Stimulated activated naive B cell treated with anti-CD40 and anti-IgM and Interleukin-4, amounts not matched to agents 10 μg/mL and 1 μg/mL and 100 μg/mL, for 72 hours (primary cell): ENCODE measurements at places on chromosomes 2 and 18.
A peak's percentile ranks its signal among the peaks of the same experiment; 100 is the strongest.

DNA sequence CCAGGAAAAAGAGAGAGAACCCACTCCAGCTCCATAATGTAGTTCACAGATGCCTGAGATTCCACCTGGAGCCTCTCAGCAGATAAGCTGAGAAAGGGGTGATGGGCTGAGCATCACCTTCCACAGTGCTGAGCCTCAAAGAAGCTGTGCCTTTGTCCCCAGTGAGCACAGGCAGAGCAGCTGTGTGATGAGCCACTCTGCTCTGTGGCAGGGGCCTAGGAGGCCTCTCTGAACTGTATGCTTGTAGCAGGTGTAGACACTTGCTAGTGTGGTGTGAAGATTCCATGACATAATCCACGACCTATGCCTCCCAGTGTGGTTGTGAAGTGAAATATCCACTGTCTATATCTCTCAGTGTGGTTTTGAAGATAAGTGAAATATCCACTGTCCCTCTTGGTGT lies 70.4 kb upstream of the MGAT4A start:
- no peak for DNase-seq

DNA sequence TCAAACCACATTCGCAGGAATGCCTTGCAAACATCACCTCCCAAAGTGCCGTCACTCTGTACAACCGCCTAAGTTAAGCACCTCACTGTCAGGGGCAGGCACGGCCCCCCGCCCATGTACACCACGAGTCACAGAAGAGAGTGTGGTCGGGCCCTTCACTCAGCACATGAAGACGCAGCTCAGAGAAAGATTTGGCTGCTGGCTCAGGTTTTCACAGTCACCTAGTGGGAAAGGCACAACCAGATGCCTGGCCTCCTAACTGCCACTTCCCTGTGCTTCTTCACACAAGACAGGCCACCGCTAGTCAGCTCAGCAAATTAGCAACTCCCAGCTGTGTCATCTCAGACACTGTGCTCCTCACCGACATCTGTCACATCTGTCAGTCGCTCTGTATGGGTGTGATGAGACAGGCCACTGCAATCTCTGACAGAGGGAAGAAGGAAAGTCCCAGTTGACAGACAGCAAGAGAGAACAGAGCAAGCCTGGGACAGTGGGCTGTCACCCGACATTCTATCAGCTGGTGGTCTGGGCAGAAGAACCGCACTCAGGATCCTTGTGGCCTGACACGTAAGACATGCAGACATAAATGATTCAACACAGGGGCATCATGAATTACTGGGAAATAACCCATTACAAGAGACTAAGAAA lies 60.8 kb downstream of the CRACDL start:
- no peak for DNase-seq

DNA sequence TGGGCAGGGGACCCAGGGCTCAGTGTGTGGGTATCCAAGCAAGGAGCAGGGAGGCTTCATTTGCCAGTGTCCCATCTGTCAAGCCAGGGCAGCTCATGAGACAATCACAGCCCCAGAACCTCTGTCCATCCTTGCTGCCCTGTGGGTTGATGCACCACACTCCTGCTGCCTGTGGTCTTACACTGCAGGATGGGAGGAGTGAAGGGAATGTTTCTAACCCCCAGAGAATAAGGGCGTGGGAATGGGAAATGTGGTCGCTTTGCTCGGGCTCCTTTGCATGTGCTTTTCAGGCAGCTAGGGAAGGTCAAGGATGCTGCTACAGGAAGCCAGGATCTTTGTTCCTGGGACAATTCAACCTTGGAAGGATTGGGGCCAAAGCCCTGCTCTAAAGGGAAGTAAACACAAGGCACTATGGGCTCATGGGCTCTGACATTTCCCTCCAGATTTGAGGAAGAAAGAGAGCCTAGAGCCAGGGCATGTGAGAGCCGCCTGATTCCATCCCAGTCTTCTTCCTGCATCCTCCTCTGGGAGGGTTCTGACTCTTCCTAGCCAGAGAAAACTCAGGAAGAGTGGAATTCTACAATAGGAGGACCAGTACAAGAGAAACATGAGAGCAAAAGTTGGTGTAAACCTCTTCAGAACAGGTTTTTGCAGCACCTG lies 18.8 kb upstream of the MAP3K20 start:
- DNase-seq, result no peak

DNA sequence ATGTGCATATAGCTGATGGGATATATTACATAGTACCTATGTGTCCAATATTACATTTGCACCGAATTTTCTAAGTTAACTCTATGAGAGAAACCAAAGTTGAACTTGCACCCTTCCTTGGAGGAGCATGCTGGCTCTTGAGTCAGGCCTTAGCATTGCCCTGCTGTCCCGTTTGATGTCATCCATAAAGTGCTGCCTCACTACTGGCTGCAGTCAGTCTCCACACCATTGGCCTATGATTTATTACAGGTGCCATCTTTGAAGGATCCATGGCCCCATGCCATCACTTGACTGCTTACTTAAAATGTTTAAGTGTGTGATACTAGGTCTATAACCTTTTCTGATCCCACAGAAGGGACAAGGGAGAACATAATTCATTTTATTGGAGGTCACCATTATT lies 249.3 kb upstream of the RBBP8 start:
- no peak for DNase-seq

DNA sequence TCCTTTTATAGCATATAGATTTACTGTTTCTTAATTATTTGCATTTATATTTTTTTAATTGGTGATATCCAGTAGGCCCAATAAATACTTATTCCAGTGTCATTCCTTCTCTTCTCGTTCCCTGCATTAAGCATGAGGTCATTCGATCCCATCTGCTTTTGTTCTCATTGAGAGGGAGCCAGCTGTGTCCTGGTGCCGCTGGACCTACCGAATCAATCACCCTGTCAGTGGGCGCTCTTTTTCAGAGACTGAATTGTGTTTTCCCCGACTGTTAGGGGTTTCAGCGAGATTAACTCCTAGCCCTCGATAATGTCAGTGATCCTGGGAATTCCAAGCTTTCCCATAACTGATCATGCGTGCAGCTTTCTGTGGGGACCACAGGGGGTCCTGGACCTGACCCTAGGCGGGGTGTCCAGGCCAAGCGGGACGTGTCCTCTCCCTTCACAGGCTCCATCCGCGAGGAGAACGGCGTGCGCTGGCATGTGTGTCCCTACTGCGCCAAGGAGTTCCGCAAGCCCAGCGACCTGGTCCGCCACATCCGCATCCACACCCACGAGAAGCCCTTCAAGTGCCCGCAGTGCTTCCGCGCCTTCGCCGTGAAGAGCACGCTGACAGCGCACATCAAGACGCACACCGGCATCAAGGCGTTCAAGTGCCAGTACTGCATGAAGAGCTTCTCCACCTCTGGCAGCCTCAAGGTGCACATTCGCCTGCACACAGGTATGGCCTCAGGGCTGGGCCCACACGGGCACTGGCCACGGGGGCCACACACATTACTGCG lies 72.4 kb downstream of the ZNF236 start:
- DNase-seq, result no peak

DNA sequence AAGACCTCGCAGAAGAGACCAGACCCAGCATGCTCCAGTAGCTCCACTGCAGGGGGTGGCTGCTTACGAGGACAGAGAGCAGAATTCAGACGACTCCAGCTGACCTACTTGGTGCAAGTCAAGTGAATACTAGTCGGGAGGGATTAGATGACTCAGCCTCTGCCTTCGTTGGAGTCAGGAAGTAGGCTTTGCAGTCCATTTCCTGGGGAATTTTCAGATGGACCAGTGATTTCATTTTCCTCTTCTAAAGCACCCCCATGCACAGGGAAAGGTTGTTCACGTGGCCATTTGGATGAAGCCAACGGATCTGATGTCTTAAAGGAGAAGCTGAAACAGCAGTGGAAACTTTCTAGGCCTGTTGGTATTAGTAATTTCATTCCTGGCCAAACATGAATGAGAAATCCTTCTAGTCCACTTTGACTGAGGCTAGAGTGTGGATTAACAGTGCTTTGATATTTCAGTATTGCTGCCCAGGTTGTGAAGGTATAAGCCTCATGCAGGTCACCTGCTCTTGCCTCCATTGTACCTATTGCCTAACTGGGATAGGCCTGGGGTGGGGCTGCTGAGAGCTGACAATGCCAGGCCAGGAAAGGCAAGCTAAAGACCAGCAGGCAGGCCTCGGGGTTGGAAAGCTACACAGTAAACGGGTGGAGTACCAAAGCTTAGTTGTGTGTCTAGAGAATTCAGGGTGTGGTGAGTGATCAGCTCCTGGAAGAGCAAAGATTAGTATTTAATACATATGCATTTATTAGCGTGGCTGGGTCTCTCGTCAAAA lies 117.6 kb upstream of the FOSL2 start:
- no peak for DNase-seq

GRCh38 chr2:74700643-74701372 lies 46.8 kb downstream of the SEMA4F start:
- DNase-seq, result no peak

DNA sequence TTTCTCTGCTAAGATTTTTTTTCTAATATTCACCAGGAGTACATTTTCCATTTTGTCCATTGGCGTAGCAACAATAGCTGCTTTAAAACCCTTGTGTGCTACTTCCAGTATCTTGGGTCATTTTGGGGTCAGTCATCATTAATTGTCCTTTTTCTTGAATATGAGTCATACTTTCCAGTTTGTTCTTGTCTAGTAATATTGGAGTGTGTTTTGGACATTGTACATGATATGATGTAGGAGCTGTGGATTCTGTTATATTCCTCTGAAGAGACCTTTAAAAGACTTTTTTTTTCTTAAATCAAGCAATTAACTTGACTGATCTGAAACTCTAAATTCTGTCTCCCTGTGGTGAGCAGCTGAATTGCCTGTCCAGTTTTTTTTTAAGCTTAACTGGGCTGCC lies 40.8 kb downstream of the AGPS start:
- no peak for DNase-seq

GRCh38 chr2:43419876-43420275 lies 176.0 kb downstream of the THADA start:
- DNase-seq, result no peak

DNA sequence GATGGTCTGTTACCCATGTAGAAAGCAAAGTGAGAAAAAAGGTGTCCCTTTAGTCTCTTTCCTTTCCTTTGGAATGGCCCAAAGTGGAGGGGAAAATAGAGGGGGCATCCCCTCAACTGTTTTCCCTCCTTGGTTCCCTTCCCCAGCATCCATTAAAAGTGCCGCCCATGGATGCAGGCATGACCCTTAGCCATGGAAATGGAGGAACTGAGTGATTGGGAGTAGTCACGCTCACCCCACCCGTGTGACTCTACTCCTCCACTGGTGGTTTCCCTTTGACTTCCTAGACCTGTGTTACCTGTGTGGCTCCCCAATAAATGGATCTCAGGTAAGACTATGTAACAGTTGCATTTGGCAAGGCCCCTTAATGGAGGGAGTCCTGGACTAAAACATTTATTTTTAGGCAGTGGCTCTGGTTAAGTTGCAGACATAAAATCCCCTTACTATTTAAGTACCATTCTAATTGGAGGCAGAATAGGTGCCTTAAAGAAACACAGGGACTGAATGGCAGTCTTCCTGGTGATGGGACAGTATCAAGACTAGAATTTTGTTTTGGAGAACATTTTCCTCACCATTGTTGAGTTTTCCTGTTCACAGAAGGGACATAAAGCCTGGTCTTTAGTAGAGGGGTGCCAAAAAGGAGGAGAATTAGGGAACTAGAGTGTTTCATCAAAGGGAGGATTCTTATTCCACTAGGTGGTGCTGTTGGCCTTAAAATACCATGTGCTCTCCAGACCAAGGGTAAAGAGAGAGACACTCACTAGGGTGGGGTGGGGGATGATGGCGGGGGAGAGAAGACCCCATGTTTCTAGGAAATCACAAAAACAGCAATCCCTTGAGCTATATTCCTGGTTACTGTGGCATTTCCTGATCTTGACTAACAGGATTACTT lies 25.7 kb upstream of the PLA2R1 start:
- no peak for DNase-seq

- no peak for DNase-seq
Observed at GRCh38 chr2:10277293-10278028, 25.2 kb upstream of the HPCAL1 start.

DNA sequence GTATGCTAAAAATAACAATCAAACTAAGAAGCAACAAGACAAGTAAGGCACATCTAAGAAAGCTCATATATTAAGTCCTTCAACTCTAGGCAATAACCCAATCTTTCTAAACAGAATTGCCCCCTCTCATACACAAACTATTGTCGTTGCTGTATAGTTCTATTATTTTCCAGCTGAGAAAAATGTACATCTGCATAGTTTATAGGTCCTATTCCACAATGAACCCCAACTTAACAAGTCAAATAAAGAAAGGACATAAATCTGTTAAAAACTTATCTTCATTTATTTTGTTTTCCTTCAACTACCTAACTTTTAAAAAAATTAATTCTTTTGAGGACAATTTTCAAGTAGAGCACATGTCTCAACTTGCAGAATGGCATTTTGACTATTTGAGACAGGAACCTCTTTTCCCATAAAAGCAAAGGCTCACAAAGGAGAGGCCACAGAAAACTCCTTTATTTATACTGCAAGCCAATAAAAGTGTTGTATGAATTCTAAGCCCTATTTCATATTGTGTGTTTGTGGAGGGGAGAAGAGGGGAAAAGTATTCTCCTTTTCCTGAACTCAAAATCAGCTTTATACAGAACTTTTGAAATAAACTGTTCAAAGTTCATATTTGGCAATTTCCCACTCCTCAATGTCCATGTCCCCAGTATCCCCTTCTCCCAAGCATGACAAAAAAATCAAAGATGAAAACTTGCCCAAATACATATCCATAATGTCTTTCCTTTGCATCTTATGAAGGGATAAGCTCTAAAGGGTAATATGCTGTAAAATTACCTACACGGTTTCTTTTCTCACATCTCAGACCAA lies 37.4 kb downstream of the RTN4 start:
- no peak for DNase-seq

GRCh38 chr2:12083713-12084419 lies 337.4 kb downstream of the LPIN1 start:
- no peak for DNase-seq

DNA sequence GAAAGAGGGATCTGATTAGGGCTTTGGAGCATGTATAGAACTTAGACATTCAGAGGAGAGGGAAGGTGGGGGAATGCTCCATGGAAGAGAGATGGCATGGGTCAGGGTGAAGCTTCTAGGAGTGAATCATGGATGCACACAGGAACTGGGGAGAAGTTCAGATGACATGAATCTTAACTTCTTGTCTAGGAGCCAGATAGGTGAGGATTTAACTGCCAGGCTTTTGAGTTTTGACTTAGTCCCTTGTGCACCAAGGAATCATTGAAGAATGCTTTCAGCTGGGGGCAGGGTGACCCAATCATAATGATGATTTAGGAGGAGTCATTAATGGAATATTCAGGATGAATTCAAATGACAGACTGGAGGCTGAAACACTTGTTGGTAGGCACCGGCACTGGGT lies 48.7 kb downstream of the ACYP2 start:
- DNase-seq, result no peak

- DNase-seq, result peak; percentile 41
Observed at GRCh38 chr2:101623031-101623521, 74.4 kb upstream of the MAP4K4 start.
